Endodermal cell (in vitro differentiated cells): ENCODE measurements at places on chromosomes 3 and 15. TPM values are rescaled to one million over a fixed set of nuclear protein-coding genes. Genes with fewer than 3 reads are reported as not detected.

DNA sequence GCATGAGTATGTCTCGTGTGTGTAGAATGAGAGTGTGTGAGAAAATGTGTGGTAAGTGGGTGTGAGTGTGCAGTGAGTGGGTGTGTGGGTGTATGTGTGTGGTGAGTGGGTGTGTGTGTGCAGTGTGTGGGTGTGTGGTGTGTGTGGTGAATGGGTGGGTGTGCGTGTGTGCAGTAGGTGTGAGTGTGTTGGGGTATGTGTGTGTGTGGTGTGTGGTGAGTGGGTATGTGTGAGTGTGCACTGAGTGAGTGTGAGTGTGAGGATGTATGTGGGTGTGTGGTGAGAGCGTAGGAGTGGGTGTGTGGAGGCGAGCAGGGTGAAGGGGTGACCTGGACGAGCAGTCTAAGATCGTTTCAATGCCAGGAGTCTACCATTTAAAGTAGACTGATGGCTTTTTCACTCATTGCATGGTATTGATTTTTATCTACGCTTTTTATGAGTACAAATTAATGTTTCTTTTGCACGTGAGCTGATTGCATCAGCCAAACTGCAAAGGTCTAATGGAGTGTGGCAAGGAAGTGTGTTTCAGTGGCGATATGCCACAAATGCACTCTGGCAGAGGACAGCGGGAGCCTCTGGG lies 1.6 kb upstream of the CPN2 start:
- no peak overlapping the region for H3K27ac ChIP-seq
- H3K36me3 ChIP-seq, result no peaks in the 10 kb centered on the region
- H3K4me3 ChIP-seq, result no peak overlapping the region
- DNase-seq, result no peak

DNA sequence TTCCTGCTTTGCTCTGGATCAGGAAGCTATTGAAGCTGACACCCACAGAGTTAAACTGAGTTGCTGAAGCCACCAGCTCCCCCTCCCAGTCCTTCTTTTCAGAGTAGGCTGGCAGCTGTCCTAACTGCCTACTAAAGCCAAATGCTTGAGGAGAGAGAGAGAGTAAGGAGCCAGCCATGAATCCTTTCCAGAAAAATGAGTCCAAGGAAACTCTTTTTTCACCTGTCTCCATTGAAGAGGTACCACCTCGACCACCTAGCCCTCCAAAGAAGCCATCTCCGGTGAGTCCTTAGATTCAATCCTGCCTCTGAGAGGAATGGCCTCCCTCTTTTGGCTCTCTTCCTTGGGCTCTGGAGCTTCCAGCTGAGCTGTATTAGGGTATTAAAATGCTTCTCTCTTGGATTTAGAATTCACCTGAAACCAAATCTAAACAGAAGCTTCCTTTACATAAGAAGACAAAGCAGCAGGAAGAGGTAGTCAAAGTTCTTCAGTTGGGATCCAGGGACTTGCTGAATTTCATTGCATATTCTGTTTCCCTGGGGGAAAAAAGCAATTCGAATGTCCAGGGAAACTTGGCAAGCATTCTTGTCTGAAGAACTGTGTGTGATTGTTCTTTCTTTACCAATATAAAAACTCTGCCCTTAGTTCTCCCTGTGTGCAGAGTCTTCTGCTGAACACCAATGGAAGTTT lies at the start of gene SLC15A2:
Gene SLC15A2 (plus strand): TSS at position 101 of the 690 bp plus-strand sequence. CDS start 76 bp downstream, at position 177.
- no peaks in the 10 kb centered on the region for H3K36me3 ChIP-seq
- H3K27me3 ChIP-seq, result no peaks in the 10 kb centered on the region
- no peak within 1 kb of the TSS for H3K27ac ChIP-seq
- H3K4me3 ChIP-seq, result peak within 1 kb of the TSS; percentile 53
- H3K4me1 ChIP-seq, result peaks cover 11% of the 10 kb centered on the region

Gene CDC25A
- total RNA-seq, result 40.4 and 40.9 TPM in 2 replicates

Gene KLHL6
- 0.33 to 0.82 TPM (median 0.40 TPM) in 3 replicates for total RNA-seq

GRCh38 chr15:34271493-34271892 lies 46.7 kb downstream of the EMC4 start:
- no peaks in the 10 kb centered on the region for H3K27me3 ChIP-seq
- DNase-seq, result no peak
- H3K4me3 ChIP-seq, result no peak overlapping the region
- no peak overlapping the region for H3K27ac ChIP-seq
- H3K36me3 ChIP-seq, result no peaks in the 10 kb centered on the region

Gene RTP1
- total RNA-seq, result not detected in 3 replicates

- no peak overlapping the region for H3K4me3 ChIP-seq
- H3K27ac ChIP-seq, result no peak overlapping the region
- DNase-seq, result no peak
- H3K4me1 ChIP-seq, result no peaks in the 10 kb centered on the region
- H3K27me3 ChIP-seq, result no peaks in the 10 kb centered on the region
- H3K36me3 ChIP-seq, result no peaks in the 10 kb centered on the region
Observed at GRCh38 chr3:138849222-138849940, 14.7 kb upstream of the PIK3CB start.

- no peaks in the 10 kb centered on the region for H3K36me3 ChIP-seq
- DNase-seq, result peak; percentile 67
- no peak overlapping the region for H3K27ac ChIP-seq
- no peaks in the 10 kb centered on the region for H3K27me3 ChIP-seq
Observed at GRCh38 chr3:145889730-145890129, 271.3 kb downstream of the PLOD2 start.
